Stimulated activated CD8-positive, alpha-beta memory T cell treated with anti-CD3 and anti-CD28 coated beads, Interleukin-7, amount 100 ng/mL, for 1 hour (primary cell): ENCODE measurements at places on chromosomes 2 and 18.

DNA sequence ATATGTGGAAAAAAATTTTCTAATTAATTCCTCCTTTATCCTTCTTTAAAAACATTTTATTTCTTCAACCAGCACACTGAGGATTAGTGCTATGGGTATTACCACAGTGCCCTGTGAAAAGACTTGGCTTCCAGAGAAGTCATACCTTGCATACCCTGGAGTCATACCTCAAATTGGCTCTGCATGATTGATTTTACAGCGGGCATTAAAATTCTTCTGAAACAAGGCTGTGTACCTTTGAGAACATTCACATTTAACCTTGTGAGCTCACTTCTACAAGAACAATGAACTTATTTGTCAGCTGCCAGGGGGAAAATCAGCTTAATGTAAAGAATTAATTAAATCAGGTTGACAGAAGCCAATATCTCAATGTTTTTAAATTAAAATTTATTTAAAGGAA is 44.6 kb downstream of the SLC35F5 start:
- DNase-seq: no peak

- no peak for DNase-seq
Measured at GRCh38 chr18:45267622-45268021, 347.7 kb upstream of the SLC14A2 start.

- no peak for DNase-seq
Measured at GRCh38 chr18:63306249-63306648, 13.3 kb downstream of the BCL2 start.

- no peak for DNase-seq
Measured at GRCh38 chr2:151979694-151980093, 119.2 kb downstream of the CACNB4 start.

GRCh38 chr2:86308356-86308755 is 29.1 kb downstream of the REEP1 start:
- no peak for DNase-seq

- no peak for DNase-seq
Measured at GRCh38 chr2:11292464-11293255, 51.8 kb downstream of the ROCK2 start.

DNA sequence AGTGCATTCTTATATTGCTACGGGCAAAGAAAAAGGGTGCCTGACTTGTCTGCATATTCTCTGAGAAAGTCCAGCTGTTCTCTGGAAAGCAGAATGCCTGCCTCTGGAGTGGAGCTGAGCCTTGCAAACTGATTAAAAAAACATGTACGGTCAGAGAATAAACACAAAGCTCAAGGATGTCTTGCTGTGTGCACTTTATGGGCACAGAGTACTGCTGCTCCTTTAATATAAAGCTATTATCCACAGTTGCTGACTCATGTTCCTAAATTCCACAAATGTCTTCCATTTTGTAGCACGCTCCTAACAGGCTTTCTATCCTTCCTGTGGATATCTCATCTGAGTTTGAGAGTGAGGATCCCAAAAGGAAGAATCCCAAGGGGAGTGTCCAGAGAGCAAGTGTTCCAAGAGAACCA is 229.0 kb downstream of the MREG start:
- no peak for DNase-seq

DNA sequence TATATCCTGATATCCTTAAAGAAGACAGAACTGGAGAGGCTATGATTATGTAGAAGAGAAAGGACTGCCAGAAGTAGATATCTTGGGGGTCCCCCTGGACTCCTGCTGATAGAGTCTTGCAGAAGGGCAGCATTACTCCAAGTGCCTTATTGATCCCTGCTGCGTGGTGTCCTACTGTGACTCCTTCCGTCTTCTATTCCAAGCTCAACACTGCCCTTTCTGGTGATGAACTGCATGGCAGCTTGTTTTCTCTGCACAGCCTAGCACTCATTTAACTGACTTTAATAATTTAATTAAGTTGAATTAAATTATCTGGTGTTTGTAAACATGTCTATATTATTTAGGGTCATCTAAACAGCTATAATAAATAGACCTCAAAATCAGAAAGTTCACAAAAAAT is 194.1 kb upstream of the DSEL start:
- DNase-seq: no peak

- DNase-seq: no peak
Measured at GRCh38 chr2:222627764-222628163, 28.1 kb downstream of the FARSB start.

DNA sequence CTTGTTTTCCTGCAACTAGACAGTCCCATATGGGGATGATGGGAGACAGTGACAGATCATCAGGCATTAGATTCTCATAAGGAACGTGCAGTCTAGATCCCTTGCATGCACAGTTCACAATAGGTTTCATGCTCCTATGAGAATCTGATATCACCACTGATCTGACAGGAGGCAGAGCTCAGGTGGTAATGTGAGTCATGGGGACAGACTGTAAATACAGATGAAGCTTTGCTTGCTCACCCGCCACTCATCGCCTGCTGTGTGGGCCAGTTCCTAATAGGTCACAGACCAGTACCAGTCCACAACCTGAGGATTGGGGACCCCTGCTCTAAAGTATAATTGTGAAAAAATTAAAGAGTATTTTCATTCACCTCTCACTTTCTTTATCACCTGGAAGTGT is 23.6 kb upstream of the RAB1A start:
- no peak for DNase-seq

DNA sequence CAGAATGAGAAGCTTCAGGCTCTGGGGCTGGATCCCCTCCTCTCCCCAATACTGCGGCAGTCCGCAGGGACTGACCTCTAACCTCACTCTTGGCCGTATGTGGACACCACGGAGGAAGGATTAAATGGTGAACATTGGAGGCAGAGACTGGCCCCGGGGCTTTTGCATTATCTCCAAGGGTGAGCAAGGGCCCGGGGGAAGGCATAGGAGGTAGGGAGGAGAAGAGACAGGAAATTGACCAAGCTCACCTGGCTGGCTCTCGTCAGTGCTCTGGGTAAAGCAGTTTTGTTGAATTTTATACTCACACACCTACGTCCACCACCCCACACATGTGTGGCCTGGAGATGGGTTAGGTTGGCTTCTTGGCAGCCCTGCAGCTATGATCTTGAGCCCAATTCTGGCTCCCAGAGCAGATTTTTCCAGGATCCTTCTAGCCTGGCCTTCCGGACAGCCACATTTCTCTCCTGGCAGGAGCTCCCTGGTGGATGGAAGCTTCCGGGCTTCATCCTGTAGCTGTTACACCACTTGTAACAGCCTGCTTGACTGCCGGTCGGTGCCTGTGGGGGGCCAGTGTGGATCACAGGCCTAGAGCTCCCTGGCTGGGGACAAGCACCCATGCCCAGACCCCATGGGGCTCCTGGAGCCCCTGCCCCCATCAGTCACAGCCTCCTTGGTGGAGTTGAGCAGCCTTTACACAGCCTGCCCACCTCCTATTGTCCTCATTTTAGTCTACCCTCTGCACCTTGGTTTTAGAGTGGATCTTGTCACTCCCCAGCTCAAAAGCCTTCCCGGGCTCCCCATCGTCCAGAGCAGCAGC is 7.6 kb downstream of the ITM2C start:
- no peak for DNase-seq

DNA sequence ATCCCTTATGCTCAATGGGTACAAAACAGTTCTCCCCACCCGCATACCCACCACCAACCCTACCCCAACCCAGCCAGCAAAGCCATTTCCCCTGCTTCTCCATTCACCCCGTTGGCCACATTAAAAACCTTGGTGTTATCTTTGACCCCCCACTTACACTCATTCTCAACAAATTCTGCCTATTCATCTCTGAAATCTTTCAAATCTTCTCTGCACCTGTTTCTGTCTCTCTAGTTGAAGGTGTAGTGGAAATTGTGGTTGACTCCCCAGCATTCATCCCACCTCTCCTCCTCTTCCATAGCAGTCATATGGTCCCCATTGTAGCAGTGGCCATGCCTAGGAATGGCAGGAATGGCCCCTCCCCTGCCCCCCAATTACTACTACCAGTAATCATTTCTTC is 20.5 kb upstream of the TET3 start:
- no peak for DNase-seq

- DNase-seq: no peak
Measured at GRCh38 chr2:38436227-38436664, 59.2 kb upstream of the ATL2 start.

DNA sequence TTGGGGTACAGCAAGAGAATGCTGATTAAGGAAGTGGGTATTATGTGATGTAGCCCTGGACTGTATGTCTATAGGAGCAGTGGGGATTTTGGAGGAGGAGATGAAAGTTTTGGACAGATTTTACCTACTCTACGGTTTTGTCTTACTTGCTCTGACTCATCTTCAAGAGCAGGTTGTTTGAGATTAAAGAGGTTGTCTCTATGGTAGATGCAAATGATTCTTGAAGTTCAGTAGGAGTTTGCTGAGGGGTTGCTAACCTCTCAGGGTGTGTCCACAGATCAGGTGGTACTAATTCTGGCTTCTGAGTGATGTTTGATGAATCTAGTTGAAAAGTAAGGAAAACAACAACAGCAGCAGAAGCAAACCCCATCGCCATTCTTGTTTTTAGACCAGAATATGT is 9.7 kb upstream of the SERPINB12 start:
- DNase-seq: no peak

GRCh38 chr2:73177645-73178255 is 24.6 kb upstream of the NOTO start:
- DNase-seq: no peak

DNA sequence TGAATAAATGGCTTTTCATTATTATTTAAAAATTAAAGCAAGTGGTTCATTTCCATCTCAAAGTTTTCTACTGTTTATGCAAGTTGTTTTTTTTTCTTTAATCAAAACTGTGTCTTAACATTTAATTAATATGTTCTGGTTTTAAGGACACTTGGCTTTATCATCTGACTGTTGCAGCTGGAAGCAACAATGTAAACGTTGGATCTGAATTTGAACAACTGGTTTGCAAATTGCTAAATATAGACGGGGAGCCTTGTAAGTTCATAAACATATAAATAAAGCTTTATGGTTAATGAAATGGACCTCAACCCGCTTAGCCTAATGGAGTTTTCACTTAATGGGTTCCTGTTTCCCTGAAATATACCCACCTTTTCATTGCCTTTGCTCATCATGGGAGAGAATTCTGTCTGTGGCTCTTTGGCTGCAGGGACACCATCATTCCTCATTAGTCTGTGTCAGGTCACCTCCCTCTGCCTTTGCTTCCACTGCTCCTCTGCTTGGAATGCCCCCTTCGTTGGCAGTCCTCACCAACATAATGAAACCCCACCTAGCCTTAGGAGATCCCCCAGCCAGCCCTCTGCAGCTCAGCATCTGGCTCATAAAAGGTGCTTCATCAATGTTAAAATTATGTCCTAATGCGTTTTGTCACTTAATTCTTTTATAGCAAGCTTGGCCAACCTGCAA is 44.2 kb upstream of the DYNC2LI1 start:
- no peak for DNase-seq

GRCh38 chr2:124988111-124988510 is 963.0 kb downstream of the CNTNAP5 start:
- DNase-seq: no peak

- no peak for DNase-seq
Measured at GRCh38 chr18:10153924-10154752, 240.3 kb downstream of the VAPA start.

GRCh38 chr2:50613161-50613560 is 418.8 kb downstream of the NRXN1 start:
- DNase-seq: no peak

DNA sequence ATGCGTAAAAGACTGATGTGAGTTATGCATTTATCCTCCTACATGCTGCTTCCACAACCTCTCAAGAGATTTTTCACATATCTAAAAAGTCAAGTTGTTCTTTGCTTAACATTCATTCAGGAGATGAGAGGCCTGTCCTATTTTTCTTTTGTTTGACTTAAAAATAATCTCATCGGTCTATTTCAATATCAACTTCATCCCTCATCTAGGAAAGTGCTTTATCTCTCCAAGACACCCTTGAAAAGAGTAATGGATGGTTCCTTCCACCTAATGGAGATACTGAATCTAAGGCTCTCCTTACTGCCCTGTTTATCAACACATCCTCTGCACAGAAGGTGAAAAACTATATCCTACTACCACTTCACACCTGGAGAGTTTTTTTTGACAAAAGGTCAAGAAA is 2.4 kb downstream of the NFE2L2 start:
- DNase-seq: no peak

DNA sequence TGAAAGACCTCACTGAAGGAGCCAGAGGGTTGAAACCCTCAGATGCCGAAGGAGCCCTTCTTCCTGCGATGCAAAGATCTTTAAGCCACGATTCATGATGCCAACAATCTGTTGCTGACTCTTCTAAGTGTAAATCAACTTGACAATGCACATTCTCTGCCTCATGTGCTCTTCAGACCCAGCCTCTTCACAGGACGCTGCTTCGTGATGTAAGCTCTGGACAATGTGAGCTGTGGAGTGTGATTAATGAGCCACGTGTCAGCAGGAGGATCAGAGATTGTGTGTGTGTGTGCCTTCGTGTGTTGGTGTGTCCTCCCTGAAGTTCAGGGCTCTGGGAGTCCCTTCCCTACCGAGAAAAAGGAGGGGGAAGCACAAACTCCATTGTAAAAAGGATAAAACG is 26.5 kb upstream of the TWIST2 start:
- DNase-seq: no peak

- DNase-seq: no peak
Measured at GRCh38 chr18:8814206-8814605, 108.8 kb downstream of the MTCL1 start.

DNA sequence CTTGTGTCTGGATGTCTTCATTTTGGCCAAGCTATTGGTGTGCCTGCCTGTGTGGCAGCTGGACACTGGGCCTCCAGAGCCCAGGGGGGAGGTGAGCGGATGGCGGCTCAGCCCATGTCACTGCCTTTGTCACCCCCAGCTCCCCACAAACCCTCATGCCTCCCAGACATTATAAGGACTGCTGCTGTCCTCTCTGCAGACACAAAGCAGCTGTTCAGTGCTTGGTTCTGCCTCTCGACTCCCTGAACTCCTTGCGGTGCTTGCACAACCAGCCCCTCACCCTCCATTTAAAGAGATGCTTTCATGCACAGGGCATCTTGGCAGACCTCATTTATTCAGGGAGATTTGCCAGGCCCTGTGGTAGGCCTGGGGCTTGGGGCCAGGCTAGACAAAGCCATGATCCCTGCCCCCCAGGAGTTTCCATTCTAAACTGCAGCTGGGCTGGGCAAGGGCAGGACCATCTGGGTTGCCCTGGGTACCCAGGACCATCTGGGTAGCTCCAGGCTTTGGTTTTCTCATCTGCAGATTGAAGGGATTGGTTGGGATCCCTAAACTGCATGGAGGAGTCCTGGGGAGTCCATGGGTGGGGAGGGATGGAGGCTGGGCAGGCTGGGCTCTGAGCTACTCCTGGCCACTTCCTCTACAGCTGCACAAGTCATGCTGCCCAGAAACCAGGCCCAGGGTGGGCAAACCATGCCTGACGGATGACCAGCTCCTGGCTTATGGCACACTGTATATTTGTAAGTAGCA is 168.5 kb downstream of the CELF4 start:
- DNase-seq: no peak

DNA sequence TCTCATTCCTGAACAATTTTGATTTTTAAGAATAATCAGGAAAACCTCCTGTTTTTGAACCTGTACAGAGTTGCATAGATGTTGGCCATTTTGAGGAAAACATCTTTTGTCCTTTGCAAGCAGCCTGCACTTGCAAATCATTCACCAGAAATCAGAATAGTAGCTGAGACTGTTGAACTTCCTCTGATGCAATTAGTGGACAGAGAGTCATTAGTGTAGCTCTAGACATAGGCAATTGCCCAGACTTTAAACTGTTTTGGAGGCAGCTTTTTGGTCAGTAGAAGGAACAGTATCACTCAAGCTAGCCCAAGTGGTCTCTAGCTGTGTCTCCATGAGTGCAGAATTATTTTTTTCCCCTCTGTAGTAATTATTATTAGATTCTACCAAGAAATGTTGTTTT is 326.1 kb downstream of the PIK3C3 start:
- DNase-seq: no peak

- DNase-seq: no peak
Measured at GRCh38 chr2:150047620-150048222, 439.7 kb downstream of the RND3 start.
